SK-N-SH (cell line): ENCODE measurements at places on chromosomes 2 and 18. TPM values are rescaled to one million over a fixed set of nuclear protein-coding genes. Genes with fewer than 3 reads are reported as not detected.

The GKN2 gene
- polyA plus RNA-seq, result not detected in 2 replicates

The ASPRV1 gene
- 0.20 and 0.23 TPM in 2 replicates for polyA plus RNA-seq

The SEPTIN10 gene
- polyA plus RNA-seq, result 39.1 and 46.5 TPM in 2 replicates

The CRYGC gene
- polyA plus RNA-seq, result 0.21 and 0.31 TPM in 2 replicates

The LONRF2 gene
- 2.0 and 2.4 TPM in 2 replicates for polyA plus RNA-seq

The NT5DC4 gene
- not detected in 2 replicates for polyA plus RNA-seq

The MATN3 gene
- 4.0 and 5.9 TPM in 2 replicates for polyA plus RNA-seq

The B4GALT6 gene
- 2.8 and 3.1 TPM in 2 replicates for polyA plus RNA-seq
